OCI-M1 (cell line): ENCODE measurements at places on chromosomes 7 and 10.

DNA sequence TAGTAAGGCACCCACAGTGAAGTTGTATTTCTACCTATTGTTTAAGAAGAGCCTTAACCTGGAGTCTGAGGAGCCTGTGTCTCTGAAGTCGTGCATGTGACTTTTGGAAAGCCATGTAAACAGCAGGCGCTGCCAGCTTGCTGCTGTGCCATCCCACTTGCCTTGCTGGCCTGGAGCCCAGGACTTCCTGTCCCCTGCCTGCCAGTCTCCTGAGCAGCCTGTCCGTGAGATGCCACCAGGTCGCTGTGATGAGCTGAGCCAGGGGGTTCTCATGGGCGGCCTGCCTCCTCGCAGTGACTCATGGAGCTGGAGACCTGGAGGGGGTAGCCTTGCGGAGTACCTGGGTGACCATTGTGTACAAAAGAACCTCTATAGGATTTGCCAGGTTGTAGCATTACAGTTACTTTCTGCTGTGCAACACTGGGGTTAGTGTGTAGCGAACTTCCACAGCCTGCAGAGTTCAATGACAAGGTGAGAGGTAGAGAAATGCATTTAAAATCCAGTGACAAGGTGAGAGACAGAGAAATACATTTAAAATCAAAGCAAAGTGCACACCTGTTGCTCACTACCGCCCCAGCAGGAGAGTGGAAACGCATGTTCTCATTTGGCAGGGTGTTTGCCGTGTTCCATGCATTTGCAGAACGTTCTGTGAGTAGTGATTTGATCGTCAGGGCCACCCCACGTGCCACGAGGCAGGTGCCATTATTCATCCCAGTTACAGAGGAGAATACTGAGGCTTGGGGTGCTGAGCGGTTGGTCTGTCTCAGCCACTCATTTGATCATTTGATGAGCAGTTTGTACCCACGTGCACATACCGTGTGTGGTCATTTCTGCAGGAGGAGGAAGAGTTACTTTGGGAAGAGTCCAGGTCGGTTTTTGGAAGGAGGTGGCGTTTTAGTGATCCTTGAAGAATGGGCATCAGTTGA, 36.6 kb upstream of the BHLHA15 start:
- no peak for DNase-seq

DNA sequence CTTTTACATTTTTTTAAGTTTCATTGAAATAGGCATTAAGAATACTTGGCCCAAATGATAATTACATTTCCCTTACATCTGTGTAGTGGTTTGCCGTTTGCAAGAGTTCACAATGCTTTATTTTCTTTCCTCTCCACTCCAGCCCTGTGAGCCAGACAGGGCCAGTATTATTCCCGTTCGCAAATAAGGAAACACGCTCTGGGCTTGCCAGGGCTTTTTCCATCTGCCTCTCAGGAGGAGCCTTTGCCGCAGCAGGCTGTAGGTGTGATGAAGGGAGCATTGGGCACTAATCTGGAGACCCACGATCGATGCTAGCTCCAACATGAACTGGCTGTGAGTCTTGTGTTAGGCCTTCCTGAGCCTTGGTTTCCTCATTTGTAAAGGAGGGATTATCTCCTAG, 154.4 kb downstream of the GALNT17 start:
- no peak for DNase-seq

DNA sequence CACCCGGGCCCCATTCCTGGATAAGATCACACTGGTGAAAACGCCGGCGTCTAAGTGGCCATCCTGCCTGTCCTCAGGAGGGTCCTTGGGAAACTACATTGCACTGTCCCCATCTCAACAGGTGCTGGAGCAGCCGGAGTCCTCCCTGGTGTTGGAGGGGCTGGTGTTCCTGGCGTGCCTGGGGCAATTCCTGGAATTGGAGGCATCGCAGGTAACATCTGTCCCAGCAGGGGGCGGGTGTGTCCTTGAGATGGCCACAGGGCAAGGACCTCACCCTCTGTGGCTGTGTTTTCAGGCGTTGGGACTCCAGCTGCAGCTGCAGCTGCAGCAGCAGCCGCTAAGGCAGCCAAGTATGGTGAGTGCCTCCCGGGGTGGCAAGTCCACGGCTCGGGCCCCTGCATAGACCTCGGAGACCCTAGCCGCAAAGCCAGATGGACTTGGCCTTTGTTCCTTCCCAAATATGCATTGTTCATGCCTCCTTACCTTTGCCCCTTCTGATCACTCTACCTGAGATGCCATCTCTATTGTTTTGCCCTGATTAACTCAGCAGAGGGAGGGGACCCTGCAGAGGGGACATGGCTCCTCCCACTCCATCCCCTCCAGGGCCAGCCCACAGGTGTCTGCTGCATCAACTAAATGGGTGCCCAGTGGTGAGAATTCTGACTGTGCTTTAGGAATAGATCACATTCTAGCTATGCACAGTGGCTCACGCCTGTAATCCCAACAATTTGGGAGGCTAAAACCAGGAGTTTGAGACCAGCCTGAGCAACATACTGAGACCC, 23.8 kb downstream of the ELN start:
- peak; percentile 61 for DNase-seq

DNA sequence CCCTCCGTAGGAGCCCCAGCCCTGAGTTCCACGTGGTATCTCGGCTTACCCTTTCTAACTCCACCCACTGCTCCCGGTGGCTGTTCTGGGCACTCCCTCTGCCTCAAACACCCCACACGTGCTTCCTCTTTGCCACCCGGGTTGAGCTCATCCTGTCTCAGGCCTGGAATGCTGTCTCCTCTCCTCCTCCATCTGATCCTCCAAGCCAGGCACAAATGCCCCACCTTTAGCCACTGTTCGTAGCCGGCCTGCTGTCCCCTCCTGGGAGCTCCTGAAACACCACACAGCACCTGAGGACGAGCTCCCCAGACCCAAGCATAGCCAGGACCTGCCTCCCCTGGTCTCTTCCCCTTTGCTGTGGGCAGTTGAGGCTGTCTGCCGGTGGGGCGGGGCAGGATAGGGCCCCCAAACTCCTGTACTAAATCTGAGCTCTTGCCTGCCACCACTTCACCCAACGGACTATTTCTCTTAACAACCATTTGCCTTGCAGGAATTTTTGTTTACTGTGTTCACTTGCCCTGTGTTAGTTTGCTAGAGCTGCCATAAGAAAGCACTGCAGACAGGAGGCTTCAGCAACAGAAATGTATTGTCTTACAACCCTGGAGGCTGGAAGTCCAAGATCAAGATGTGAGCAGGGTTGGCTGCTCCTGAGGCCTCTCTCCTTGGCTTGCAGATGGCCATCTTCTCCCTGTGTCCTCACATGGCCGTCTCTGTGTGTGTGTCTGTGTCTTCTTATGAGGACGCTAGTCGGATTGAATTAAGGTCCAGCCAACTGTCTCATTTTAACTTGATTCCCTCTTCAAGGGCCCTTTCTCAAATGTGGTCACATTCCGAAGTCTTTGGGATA, 58.3 kb upstream of the SHH start:
- DNase-seq = no peak

- peak; percentile 14 for DNase-seq
Observed at GRCh38 chr7:138223402-138223879, 147.2 kb downstream of the AKR1D1 start.

DNA sequence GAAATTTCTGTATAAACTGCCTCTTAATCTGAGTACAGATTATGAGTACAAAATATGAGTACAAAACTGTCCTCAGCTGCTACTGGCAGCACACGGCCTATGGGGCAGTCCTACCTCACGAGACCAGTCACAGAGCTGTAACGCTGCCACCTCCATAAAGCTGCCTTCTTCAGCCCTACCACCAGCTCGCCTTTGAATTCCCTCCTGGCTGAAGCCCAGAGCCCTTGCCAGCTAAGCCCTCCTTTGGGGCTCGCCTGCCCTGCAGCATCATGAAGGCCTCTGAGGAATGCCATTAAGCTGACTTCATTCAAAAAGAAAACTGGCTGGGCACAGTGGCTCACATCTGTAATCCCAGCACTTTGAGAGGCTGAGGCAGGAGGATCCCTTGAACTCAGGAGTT, 180.0 kb upstream of the SH2B2 start:
- DNase-seq = no peak
